Stimulated activated effector memory CD8-positive, alpha-beta T cell treated with anti-CD3 and anti-CD28 coated beads, Interleukin-12 subunit alpha, Interleukin-12 subunit beta, amount 100 ng/mL, for 72 hours (primary cell): ENCODE measurements at places on chromosomes 6 and 20.
A peak's percentile ranks its signal among the peaks of the same experiment; 100 is the strongest.

- no peak for DNase-seq
These were observed 112.1 kb downstream of the TOX2 start for GRCh38 chr20:44026647-44027342.

DNA sequence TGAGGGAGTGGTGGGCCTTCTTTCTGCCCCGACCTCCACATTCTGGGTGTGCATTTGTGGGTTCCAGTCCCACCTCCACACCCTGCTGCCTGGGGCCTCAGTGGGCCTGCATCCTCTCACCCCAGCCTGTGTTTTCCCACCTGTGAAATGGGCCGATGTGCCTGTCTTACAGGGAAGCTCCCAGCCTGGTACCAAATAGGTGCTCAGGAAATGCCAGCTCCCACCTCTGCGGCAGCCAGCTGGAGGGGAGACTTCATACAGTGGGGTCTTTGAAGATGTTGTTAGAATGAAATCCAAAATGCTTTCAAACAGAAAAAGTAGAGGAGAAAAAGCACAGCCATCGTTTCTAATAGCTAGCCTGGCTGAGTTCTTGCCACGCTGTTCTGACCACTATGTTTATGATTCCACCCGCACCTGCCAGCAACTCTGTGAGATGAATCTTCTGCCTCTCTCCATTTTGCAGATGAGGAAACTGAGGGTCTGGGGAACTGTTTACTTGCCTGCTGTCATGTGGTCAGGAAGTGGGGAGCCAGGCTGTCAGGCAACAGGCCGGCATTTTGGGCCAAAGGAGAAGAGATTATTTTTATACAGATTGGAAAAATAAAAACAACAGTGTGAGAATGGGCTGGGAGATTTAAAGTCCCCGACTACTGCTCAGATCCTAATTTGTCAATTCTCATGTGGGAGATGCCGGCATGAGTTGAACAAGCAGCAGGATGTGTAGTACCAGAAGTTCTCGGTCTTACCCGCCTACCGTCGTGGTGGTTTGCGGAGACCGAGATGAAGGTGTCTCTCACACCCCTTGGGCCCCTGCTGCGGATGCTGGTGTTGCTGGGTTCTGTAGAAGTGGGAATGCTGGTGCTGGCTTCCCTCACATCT, 4.6 kb downstream of the TMEM181 start:
- peak; percentile 29 for DNase-seq

GRCh38 chr6:6635291-6635690, 46.8 kb downstream of the LY86 start:
- no peak for DNase-seq

- no peak for DNase-seq
These were observed 79.1 kb downstream of the LRRC1 start for GRCh38 chr6:53873922-53874321.

- DNase-seq, result peak; percentile 92
These were observed 59.8 kb downstream of the NEDD9 start for GRCh38 chr6:11172501-11173327.

DNA sequence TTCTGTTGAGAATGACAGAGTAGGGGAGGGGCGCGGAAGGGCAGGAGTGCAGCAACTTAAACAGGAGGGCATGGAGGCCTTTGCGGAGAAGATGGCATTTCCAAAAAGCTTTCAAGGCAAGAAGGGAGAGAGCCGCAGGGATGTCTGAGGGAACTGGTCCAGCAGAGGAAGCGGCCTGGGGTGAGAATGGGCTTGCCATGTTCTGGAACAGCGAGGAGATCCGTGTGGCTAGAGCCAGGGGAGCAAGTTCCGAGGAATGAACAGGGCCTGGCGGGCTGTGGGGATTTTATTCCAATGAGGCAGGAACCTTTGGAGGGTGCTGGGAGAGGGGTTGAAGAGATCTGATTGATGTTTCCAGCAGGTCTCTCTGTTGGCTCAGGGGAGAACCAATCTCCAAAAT, 86.1 kb downstream of the PREX1 start:
- DNase-seq, result no peak

DNA sequence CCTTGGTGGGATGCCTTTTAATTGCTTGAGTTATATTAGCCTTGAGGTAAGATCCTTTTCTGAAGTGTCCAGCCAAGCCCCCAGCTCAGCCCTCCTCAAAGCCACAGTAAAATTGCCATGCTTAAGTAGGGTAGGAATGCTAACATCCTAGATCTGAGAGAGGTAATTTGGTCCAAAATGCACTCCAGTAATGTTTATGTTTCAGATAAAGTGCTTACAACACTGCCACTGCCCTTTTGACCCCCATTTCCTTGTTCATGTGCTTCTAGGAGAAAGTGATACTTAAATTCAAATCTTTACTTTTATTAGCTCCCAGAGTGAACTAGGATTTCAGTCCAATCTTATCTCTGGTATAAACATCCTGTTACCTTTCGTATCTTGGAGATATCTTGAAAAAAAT, 318.0 kb downstream of the BMP2 start:
- no peak for DNase-seq

DNA sequence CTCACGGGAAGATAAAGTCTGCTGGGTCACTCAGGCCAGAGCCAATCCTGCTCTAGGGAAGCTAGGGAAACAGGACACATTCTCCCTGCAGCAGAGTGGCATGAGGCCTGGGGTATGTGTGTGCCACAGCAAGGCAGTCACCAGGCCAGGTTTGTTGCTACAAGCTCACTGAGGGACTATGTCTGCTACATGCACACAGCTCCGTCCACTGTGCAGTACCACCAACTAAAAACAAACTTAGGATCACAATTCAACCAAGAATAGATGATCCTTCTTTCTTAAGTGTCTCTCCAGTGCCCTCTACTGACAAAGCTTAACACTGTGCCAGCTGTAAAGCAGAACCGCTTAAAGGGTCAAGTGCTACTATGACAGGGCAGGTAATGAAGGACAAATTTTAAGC, 192.5 kb downstream of the PTPRK start:
- DNase-seq, result peak; percentile 59

DNA sequence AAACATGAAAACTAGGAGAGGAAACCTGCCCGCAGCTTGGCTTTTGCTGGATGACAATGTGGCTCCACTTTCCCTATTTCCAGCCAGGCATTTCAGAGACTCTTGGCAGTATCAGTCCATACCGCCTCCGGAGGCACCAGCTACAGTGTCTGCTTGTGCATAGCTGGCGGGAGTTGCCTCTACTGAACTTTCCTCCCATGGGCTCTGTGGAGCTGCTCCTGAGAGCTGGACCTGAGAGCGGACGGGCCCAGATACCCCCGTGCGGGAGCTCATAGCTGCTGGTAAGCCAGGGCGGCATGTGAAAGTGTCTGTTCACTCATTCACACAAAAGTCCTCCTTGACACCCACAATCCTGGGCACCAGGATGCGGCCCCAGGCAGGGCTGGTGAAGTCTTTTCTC, 130.3 kb upstream of the PMEPA1 start:
- DNase-seq, result no peak

DNA sequence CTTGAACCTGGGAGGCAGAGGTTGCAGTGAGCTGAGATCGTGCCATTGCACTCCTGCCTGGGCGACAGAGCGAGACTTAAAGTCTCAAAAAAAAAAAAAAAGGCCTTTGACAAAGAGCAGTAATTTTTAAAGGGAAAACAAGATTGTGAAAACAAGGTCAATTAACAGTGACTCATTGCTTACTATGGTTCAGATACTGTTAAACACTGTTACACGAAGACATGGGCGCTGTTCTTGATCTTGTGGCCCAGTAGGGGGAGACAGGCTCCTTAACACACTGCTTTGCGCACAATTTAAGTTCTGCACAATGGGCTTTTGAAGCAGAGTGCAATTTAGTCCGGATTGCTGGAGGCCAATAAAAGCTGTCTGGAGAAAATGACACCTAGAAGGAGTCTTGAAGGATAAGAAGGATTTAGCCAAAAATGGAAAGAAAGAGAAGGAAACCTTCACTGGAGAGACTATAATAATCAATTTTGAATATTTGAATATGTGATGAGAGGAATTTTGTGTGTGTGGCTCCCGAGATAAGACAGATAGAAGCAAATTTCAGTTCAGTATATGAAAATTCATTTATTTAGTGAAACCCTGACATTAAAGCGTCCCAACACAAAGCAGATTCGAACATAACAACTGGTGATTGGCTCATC, 6.0 kb upstream of the LATS1 start:
- DNase-seq, result no peak

GRCh38 chr6:119326291-119327005, 23.1 kb downstream of the MAN1A1 start:
- no peak for DNase-seq

DNA sequence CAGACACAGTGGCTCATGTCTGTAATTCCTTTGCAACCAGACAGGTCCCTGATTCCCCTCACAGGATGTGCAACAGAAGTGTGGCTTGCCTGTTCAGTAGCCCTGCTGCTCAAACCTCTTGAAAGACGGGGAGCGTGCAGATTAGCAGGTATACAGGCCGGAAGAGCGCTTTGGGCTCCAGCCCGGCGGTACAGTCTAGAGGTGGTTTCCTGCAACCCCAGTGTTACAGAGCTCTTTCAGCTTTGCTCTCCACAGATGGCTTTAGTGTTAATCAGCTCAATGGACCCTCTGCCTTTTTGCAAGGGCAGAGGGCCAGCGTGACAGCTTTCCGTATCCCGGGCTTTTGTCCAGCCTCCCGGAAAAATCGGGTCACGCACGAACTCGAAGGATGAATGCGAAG, 67.2 kb upstream of the TNFRSF21 start:
- no peak for DNase-seq

DNA sequence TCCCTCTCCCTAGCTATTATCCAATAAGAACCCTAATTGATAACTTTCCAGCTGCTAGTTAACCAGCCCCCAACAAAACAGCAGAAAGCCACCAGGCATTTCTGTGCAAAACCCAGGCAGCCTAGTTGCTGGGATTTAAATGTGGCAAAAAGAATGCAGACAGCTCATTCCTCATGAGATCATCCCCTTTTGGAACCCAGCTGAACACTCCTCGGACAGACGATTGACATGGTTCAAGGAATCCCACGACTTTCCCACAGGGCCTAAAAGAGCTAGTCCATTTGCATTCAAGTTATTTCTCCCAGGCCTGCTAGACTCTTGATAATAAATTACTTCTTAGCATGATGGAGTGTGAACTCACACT, 24.0 kb downstream of the JAG1 start:
- no peak for DNase-seq

- DNase-seq, result no peak
These were observed 58.2 kb downstream of the NFATC2 start for GRCh38 chr20:51484141-51484815.

GRCh38 chr20:40251284-40251932, 437.6 kb downstream of the MAFB start:
- no peak for DNase-seq

DNA sequence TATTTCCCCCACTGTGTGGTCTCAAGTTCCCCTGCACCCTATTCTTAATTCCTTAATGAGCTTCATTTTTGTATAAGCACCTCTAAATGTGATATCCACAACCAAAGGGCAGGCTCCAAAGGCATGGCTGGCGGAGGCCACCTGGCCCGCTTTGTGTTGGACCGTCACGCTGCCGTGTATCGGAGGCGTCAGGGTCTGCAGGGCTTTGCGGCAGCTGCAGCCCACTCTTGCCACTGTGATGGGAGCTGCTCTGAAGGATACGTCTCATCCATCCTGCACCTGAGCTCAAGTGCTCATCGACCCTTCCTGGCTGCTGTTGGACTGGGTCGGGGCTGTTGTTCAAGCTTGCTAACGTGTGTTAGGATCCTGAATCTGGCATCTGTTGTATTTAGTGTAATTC, 177.6 kb downstream of the ARID1B start:
- no peak for DNase-seq

GRCh38 chr20:17343091-17343490, 116.3 kb downstream of the PCSK2 start:
- no peak for DNase-seq

DNA sequence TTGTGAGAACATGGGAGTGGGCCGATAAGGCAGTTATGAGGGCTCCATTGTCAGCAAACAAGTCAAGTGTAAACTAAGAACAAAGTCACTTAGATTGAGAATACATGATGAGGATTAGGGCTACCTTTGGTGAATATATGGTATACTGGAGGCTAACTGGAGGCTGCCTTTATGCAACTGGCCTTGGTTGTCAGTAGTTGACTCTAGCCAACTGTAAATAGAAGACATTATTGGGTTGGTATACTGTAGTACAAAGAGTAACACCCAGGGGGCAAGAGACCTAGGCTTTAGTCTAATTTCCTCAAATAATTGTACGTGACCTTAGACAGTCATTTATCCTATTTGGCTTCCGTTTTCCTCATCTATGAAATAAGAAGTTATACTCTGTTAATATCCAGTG, 235.2 kb downstream of the ARID1B start:
- DNase-seq, result no peak

- DNase-seq, result peak; percentile 54
These were observed at the start of gene ELOVL2 for GRCh38 chr6:11043961-11044711. Gene ELOVL2 (minus strand): TSS chr6:11044305. CDS start chr6:11044230, 75 bp downstream.

DNA sequence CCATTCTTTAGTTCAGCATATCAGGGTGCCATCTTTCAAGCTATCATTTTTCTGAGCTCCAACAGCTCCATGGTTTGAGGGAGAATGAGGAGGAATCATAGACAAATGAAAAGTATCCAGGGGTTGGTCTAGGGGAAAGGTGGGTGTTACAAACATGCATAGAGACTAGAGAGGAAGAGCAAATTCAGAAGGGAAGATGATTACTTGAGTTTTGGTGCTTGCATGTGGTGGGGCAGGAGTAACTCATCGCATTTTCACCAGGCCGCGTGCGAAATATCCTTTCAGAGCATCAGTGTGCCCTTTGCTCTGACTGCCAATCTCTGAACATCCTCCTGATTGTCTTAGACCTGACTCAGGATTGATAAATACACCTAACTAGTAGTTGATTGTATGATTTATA, 7.7 kb upstream of the BICRAL start:
- no peak for DNase-seq

DNA sequence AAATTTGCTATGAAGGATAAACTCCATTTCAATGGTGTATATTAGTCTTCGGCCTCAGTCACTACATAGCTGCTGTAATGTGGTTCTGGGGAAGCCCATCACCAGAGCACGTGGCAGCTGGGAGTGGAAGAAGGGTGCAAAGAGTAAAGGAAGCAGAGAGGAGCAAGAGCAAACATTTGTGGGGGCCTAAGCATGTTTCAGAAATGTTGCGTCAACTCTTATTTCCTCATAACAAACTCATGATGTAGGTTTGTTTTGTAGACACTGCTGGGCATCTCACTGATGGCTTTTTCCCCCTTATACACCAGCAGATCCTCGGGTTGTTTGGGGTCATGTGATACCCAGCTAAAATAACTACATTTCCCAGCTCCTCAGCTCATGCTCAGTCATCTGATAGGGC, 37.3 kb downstream of the DOK5 start:
- DNase-seq, result no peak

GRCh38 chr6:84003131-84003530, 30.4 kb upstream of the MRAP2 start:
- no peak for DNase-seq
